ENCODE measurements at places on chromosomes 6 and 20.
A peak's percentile ranks its signal among the peaks of the same experiment; 100 is the strongest.

DNA sequence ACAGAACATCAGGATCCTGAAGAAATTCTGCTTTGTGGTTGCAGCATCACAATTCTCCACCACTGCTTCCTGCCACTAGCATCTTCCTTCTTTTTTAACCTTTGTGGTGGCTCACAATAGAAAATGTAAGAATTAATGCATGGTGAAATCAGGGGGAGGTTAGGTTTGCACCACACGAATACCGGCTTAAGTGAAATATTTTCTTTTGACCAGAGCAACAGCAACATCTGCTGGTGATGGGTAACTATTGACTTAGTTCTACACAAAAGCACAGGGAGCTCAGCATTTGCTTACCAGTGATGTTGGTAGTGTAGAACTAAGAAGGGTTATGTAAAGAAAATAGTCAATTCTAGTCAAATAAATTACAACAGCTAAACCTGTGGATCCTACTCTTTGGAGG is 280.5 kb downstream of the SYNE1 start:
- no peak for DNase-seq

DNA sequence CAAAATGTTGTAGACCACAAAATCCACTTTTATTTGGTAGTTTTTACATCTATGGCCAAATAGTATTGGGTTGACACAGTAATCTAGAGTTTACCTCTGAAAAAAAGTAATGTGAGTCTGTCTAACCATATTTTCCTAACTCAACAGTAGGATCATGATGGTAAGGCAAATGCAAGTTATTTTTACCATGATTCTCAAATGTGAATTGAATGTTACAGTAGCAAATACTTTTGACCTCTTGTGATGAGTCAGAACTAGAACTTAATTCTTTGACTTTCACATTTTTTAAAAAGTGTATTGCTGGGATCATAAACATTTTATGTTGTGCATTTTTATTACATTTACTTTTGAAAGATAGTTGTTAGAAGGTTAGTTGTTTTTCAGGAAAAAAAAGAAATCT is 22.0 kb downstream of the RNF146 start:
- no peak for DNase-seq

DNA sequence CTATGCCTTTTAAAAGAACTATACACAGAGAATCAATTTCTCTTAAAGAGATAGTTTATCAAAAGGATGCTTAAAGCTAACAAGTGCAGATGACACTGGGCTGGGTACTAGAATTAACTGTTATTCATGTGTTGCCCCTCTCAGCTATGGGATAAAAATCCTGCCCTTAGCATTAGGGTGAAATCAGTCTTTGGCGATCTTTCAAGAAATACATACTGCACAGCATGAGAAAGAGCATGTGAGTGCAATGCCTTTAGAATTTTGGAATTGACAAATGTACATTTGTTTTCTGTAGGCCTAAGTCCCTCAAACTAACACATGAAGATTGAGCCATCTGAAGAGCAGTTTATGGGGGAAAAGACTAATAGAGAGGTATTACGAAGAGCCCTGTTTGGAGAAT is 115.4 kb downstream of the ZFP64 start:
- DNase-seq = no peak

- no peak for DNase-seq
These were observed 68.0 kb upstream of the NXT1 start for GRCh38 chr20:23282546-23282945.

GRCh38 chr20:53517146-53517545 is 76.5 kb downstream of the ZNF217 start:
- DNase-seq = no peak

DNA sequence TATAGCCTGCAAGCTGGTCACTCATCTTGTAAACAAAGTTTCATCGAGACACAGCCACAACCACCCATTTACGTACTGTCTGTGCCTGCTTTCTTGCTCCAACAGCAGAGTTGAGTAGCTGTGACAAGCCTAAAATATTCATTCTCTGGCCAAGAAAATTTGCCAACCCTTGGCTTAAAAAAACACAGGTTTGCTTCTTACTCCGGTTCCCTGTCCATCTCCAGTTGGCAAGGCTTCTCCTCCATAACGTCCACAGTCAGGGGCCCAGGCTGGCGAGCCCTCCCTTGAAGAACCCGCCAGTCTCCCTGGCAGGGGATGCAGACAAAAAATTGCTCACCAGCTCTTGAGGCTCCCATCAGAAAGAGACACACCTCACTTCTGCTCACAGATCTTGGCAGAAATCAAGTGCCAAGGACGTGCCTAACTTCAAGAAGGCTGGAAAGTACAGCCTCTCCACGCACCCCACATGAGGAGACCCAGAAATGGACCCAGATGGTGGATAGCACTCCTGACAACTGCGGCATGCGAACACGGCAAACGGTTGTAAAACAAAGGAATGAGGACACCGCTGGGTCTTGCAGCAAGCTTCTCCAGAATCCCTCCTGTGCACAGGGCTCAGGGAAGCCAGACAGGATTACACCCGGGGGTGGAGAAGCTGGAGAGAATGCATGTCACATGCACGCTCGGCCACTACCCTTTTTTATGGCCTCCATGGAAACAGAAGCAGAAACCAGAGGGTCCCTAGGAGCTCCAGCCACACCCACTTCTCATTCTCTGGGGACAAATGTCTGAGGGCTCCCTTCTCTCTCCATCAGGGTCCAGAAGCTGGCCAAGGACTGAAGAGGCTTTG is 59.8 kb upstream of the SIRPA start:
- peak; percentile 85 for DNase-seq

DNA sequence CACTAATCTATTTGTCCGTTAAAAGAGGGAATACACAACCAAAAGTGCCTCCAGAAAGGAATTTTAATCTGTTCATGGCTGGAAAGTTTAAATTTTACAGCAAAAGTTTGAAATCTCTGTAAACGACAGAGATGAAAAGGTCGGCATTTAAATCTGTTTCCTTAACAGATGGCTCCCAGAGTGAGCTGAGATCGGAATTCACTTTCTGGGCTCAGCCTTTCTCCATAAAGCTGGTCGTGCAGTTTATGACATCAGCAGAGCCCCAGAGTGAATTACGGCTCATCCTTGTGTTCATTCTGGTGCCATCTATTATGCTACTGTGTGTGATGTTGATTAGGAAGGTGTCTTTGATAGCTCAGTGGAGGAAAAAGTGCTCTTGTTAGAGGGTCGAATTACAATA is 117.6 kb upstream of the ZFP64 start:
- no peak for DNase-seq

- DNase-seq = no peak
These were observed 177.1 kb upstream of the MAN1A1 start for GRCh38 chr6:119526561-119527230.

DNA sequence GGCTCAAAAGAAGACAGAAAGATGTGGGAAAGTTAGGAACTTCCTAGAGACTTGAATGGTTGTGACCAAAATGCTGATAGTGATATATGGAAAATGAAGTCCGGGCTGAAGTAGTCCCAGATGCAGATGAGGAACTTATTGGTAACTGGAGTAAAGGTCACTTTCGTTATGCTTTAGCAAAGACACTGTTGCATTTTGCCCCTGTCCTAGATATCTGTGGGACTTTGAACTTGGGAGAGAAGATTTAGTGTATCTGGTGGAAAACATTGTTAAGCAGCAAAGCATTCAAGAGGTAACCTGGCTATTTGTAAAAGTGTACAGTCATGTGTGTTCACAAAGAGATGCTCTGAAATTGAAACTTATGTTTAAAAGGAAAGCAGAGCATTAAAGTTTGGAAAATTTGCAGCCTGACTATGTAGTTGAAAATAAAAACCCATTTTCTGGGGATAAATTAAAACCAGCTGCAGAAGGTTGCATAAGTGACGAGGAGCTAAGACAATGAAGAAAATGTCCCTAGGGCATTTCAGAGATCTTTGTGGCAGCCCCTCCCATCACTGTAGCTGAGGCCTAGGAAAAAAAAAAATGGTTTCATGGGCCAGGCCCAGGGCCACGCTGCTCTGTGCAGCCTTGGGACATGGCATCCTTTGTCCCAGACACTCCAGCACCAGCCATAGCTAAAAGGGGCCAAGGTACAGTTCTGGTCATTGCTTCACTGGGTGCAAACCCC is 1692.2 kb downstream of the HACE1 start:
- DNase-seq = no peak

DNA sequence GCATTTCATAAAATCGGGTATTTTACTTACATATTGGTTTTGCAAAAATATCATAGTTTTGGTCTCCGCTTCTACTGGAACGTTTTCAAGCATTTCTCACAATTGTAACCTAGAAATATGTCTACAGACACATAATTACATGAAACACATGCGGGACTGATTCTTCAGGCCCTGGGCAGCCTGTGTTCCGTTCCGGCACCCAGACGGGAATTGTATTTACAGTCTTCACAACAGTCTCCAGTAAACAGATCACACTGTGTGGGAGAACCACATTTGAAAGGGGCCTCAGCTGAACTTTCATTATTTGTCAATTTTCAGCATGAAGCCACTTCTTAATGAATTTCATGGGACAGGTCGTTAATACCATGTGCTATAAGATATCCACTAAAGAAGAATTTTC is 196.9 kb downstream of the DST start:
- no peak for DNase-seq

GRCh38 chr6:91822581-91822980 is 1235.7 kb upstream of the MAP3K7 start:
- no peak for DNase-seq

DNA sequence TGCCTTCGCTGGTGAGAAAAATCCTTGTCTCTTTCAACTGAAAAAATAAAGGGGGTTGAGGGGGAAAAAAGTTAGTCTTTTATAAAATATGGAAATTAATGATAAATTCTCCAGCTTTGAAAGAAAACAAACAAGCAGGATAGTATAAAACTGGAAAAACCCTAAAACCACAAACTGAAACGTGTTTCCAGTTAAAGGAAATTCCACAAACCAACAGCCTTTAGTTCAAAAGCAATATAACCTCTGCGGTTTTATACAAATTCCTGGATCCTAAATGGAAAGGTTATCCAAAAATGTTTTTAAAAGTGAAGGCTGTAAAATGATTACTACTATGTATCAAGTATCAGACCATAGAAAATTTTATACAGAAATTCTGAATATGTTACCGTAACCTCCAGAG is 55.6 kb downstream of the BMP5 start:
- no peak for DNase-seq

DNA sequence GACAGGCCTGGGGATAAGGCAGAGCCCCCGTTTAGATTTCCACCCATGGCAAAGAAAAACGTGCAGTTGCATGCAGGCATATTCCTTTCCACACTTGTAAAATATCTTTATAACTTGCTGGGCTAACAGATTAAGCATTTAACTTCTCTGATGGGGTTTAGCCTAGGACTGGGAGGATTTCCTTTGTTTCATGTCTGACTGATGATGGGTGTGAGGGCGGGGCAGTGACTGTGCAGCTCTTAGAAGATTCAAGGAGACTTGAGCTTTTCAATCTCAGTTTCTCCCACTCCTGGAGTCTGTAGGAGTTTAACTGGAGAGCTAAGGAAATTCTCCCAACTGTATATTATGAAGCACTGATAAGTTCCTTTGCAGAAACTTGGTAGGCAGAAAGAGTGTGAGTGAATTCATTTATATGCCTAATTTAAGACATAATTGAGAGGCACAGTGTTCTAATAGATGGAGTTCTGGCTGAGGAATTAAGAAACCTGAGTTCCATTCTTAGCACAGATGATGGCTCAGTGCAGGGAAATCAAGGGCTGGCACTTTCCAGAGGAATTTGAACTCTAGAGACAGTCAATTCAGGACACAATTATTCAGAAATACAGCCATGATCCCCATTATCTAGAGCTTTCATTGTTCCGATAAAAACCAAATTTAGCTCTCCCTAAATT is 214.6 kb upstream of the CNR1 start:
- DNase-seq = peak; percentile 67

- no peak for DNase-seq
These were observed 3.5 kb downstream of the WRNIP1 start for GRCh38 chr6:2768696-2769095.

DNA sequence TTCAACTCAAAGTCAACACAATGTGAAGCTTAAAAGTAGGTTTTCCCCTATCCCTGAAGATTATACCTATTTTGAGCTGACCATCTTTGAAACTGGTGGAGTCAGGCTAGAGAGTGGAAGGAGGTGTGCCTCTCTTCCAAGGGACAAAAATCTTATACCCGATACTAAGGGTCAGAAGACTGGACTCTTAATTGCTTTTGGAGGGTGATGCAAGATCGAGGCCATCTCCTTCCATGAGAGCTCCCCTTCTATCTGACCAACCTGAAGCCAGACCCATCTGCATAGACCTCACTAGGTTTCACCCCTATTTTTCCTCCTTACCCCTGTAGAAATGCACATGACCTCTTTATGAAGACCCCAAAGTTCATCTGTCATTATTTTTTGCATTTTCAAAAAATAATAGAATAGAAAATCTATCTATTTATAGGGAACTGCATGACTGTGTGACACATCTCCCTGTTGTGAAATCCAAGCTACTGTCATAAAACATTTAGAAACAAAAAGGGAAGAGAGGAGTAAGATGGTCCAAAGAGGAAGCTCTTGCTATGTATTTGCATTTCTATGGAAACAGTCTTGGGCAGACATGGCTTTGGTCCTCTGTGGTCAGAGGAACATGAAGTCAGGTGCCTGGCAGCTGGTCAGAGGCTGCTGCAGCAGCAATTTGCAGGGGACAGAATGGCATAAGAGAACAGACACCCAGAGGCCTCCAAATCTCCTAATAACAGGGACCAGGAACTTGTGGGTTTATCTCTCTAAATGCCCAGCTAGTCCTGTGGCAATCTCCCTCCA is 349.2 kb downstream of the MAFB start:
- no peak for DNase-seq
